ENCODE measurements at places on chromosomes 16 and 17.

- no peak overlapping the region for H3K4me3 ChIP-seq
- H3K4me1 ChIP-seq: peaks cover 10% of the 10 kb centered on the region
- no peaks in the 10 kb centered on the region for H3K36me3 ChIP-seq
- H3K27me3 ChIP-seq: no peaks in the 10 kb centered on the region
- DNase-seq: no peak
Observed at GRCh38 chr16:56320056-56320455, 105.3 kb downstream of the AMFR start.

DNA sequence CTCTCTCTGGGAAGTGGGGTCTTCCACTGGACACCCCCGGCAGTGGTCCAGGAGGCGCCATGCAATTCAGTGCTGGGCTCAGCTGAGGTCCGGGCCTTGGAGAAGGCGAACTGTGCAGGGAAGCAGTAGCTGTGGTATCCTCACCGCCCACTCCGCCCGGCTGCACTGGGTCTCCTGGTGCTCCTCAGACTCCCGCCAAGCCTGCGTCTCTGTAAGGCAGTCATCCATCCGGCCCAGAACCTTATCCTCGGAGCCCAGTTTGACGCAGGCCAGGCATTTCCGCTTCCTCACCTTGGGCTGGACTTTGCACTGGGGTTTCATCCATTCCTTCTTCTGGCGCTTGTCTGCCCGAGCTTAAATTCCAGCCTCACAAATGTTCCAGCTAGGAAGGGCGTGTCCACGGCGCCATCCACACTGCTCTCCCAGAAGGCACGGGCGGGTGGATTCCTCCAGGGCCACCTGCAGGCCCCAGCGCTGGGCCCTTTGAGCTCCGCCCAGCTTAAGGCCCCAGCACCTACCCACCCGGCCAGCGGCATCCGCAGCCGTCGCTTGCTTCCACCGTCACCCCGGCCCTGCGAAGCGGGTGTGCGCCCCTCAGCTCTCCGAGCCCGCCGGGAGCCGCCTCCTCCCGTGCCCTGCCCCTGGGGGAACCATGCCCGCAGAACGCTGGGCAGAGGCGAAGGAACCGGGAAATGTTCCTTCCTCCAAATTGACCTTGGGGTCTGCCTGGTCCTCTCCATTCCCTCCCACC, 1884.8 kb downstream of the TP53TG3F start:
- peak overlapping the region; percentile 48 for H3K4me3 ChIP-seq
- H3K27me3 ChIP-seq: no peaks in the 10 kb centered on the region
- no peaks in the 10 kb centered on the region for H3K4me1 ChIP-seq
- no peak overlapping the region for H3K27ac ChIP-seq
- DNase-seq: peak; percentile 18

DNA sequence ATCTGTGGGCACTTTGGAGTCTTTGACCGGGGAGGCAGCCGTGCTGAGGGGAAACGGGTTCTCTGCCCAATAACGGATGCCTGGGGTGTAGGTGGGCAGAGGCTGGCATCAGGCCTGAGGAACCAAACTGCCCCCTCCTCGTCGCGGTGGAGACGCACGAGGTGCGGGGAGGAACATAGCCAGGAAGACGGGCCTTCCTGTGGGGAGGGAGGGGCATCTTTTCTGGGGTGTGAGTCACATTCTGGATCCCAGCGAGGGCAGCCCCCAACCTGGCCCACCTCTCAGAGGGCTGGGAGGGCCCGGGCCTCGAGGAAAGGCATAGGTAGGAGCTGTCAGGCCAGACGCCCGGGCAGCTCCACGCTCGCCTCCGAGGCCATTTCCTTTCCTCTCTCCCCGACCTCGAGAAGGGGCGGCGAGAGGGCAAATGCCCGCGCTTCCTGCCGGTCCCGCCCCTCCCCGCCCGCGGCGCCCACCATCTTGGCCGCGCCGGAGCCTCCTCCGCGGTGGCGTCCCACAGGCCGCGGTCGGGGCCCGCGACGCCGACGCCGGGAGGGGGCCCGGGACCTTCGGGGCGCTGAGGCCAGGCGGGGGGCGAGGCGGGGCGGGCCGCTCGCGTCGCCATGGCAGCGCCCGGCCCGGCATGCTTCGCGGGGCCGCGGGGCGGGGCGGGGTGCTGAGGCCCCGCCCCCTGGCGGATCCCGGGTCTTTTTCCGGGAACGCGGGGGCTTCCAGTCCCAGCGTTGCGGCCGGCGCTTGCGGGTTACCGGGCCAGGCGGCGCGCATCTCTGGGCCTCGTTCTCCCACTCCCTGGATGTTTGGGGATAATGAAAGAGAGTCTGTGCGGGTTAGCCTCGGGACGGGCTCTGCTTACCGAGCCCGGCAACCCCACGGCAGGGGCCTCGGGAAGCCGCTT, 13.2 kb downstream of the RAI1 start:
- peak overlapping the region; percentile 98 for H3K27ac ChIP-seq
- H3K27me3 ChIP-seq: no peaks in the 10 kb centered on the region
- no peaks in the 10 kb centered on the region for H3K36me3 ChIP-seq
- H3K4me1 ChIP-seq: peaks cover 61% of the 10 kb centered on the region
- DNase-seq: peak; percentile 85

DNA sequence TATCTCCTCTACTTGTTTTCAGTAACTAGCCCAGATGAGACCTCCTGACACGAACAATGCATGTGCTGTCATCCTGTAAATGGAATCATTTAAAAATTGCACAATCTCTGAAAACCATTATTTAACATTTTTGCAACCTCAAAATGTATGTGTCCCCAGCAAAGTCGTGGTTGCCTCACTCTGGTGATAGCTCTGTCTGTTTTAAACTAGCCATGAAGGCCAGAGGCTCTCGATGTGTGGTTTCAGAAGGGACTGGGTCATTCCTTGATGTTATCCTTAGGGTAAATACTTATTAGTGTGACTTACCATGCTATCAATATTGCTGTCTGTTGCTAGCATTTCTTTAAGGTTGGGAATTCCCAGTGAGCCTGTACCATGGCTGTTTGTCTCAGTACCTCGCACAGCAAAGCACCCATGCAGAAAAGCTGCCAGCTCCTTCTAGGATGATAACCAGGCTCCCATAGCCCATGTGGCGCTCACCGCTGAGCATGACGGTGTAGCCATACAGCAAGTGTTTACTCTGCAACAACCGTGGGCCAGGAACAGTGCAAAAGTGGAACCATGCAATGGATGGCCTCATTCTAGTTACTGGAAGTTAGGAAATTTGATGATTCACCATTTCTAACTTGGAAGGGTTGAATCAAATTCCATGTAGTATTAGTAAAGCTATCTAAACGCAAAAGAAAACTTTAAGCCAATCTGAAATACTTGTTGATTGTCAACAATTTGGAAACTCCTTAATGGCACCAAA, 2.9 kb upstream of the PGS1 start:
- H3K4me3 ChIP-seq: no peak overlapping the region
- no peaks in the 10 kb centered on the region for H3K36me3 ChIP-seq
- no peak overlapping the region for H3K27ac ChIP-seq
- DNase-seq: no peak
- H3K27me3 ChIP-seq: no peaks in the 10 kb centered on the region
